Spinal cord (tissue), 10 donors: ENCODE measurements at places on chromosomes 16 and 17. TPM values are rescaled to one million over a fixed set of nuclear protein-coding genes. Genes with fewer than 3 reads are reported as not detected.

Gene ZG16B
- 2.4 TPM for total RNA-seq

Gene EFCAB13
- 11.8 TPM for total RNA-seq

DNA sequence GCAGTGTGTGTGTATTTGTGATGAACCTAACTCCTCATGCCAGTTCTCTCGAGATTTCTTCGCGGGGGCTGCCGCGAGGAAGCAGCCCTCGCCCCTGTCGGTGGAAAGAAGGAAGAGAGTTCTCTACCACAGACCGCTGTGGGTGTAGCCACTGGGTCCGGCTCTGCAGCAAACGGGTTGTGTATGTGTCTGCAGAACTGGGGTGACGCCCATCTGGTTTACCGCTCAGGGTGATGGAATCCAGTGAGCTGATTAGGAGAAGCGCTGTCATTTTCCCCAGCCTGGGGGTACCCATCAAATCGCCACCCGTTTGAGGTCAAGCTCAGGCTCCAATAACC, 7.7 kb downstream of the CORO6 start:
- H3K4me3 ChIP-seq = peak overlapping the region; percentile 14
- H3K27ac ChIP-seq = peak overlapping the region; percentile 64
- H3K27me3 ChIP-seq = peaks cover 46% of the 10 kb centered on the region
- DNase-seq = peak; percentile 44

DNA sequence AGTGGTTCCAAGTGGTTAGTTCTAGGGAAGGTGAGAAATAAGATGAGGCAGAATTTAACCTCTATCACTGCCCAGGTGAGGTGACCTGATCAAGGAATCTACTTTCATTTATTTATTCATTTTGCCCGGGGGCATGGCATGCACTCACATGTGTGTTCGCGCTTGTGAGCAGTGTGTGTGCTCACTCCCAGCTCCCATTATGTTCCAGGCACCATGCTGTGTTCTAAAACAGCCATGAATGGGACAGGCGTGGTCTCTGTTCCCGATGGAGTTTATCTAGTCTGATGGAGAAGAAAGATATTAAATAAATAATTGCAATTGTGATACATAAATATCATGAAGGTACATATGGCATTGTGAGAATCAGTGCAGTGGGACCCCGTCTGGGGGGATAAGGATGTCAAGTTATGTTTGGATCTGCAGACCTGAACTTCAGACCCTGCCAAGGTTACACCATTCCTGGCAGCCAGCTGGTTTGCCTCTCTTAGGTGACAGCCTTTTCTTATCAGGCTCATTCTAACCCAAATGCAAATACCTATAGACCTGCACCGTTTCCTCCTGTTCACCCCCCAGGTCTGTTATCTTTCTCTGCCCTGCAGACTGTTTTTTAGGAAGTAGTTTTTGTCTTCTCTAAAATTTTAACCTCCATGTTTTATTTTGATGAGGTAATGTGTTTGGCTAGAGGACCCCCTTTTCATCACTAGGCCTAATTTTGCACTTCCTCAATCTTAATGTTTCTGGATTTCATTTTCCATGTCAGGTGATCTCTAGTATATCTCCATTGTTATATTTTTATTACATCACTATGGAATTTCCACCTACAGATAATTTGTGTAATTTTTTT, 11.8 kb downstream of the CYB5B start:
- DNase-seq = no peak
- H3K36me3 ChIP-seq = peaks cover 22% of the 10 kb centered on the region
- no peak overlapping the region for H3K27ac ChIP-seq
- no peaks in the 10 kb centered on the region for H3K27me3 ChIP-seq
- H3K4me3 ChIP-seq = no peak overlapping the region
- no peaks in the 10 kb centered on the region for H3K4me1 ChIP-seq

Gene NOXO1
- 0.72 TPM for total RNA-seq

GRCh38 chr17:6070913-6071511, 833 bp downstream of the WSCD1 start:
- no peaks in the 10 kb centered on the region for H3K27me3 ChIP-seq
- peaks cover 17% of the 10 kb centered on the region for H3K36me3 ChIP-seq
- DNase-seq = no peak
- H3K4me3 ChIP-seq = peak overlapping the region; percentile 63

Gene KRT25
- 0.40 TPM for total RNA-seq

DNA sequence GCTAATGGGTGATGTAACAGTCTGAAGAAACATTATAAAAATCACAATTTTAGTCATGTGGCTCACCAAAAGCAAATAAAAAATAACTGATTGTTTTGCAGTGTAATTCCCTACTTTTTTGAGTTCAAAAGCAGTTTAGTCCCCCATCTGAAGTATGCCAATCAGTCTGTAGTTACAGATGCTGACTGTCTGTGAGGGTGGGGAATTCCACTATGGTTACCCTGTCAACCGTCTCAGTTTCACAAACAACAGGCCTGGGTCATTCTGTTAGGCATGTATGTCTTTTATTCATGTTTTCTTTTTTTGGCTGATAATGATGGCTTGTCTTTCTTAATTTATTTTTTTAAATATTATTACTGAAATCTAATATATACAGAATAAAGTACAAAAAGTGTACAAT, 69.3 kb downstream of the STXBP4 start:
- H3K4me3 ChIP-seq = no peak overlapping the region
- H3K27me3 ChIP-seq = no peaks in the 10 kb centered on the region
